Activated CD4-positive, CD25-positive, alpha-beta regulatory T cell (primary cell): ENCODE measurements at places on chromosomes 12 and 14.
A peak's percentile ranks its signal among the peaks of the same experiment; 100 is the strongest.

DNA sequence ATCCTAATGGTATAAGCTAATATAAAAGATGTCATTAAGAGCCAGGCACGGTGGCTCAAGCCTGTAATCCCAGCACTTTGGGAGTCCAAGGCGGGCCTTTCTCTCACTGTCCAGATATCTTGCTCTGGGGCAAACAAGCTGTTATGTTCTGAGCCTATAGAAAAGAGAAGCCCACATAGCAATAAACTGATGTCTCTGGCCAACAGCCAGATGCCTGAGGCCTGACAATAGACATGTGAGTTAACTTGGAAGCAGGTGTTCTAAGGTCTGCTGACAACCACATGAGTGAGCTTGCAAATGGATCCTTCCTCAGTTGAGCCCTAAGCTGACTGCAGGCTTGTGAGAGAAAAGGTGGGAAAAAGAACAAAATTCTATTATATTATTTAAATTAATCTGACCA, 25.0 kb downstream of the YAF2 start:
- DNase-seq: no peak

DNA sequence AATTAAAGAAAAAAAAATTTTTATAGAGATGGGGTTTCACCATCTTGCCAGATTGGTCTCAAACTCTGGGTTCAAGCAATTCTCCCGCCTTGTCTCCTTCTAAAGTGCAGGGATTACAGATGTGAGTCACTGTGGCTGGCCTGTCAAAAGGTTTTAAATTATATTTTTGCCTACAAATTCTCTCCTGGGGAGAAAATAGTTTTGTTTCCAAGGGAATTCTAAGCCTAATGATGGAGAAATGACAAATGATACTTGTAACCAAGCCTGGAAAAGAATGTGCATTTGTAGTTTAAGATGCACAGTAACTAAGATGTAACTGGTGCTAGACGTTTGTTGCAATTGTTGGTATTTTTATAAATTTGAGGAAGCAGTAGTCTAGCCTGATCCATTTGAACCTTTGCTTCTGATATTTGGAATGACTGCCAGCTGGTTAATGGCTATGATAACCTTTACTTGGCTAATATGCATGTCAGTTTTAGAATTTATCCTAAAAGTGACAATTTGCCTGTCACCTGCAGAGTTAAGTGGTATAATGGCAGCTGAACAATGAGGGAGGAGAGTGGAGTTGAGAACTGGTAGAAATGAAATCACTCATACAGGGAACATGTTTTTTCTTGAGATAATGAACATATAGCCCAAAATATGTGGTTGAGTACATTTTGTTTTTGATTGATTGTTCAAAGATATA, 148.0 kb downstream of the FUT8 start:
- DNase-seq: no peak

GRCh38 chr14:105491366-105491973, 424 bp downstream of the TEDC1 start:
- DNase-seq: peak; percentile 64

DNA sequence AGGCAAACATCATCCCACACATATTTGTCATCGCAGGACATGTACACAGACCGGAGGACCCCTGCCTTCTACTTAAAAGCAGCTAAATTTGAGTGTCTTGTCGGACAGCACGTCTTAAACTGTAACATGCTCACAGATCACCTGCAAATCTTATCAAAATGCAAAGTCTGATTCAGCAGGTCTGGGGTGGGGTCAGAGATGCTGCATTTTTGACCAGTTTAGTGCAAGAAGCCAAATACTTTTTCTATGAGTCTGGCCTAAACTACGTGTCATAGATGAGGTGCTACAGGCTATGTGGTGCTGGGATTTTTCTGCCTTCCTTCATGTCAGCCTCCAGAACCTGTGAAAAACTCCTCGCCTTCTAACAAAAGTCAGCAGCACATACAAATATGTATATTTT, 178.8 kb upstream of the LHX5 start:
- no peak for DNase-seq

GRCh38 chr14:74634481-74634880, 22.4 kb upstream of the LTBP2 start:
- no peak for DNase-seq
